ENCODE measurements at places on chromosomes 5 and 9.

DNA sequence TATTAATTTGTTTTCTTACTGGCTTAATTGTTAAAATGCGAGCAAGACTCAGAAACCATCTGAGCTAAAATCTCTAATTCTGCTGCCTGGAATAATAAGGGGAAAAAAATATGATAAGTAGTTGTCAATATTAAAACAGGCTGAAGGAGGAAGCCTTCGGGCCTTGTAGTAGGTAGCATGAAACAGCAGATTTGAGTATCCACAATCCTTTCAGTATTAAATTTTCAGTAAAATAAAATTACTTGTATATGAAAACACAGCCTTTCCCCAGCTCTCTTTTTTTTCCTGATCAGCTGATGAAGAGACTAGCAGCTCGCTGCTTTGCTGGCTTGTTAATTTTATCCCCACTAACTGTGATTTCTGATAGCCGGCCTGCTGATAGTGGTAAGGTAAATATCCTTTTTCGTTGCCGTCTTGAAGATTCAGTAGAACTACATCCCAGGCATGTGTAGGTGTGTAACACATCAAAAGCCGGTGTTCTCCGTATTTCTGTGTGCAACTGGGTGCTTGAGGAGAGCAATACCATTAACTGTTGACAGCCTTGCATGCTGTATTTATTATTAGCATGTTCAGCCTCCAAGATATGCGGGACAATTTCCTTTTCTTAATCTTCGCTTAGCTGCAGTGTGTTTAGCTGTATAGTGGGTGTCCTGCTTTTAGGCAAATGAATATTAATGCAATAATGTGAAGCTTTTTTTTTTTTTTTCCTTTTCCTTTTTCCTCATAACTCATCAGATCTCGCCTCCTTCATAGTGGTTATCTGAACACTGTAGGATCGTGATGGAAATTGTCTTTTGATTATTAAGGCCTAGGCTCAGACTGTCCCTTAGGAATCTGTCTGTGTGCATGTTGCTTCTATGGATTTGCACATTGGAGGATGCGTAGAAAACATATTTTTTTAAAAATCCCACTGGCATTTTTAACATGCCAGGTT, 144.6 kb downstream of the SMARCA2 start:
- DNase-seq = peak; percentile 66

DNA sequence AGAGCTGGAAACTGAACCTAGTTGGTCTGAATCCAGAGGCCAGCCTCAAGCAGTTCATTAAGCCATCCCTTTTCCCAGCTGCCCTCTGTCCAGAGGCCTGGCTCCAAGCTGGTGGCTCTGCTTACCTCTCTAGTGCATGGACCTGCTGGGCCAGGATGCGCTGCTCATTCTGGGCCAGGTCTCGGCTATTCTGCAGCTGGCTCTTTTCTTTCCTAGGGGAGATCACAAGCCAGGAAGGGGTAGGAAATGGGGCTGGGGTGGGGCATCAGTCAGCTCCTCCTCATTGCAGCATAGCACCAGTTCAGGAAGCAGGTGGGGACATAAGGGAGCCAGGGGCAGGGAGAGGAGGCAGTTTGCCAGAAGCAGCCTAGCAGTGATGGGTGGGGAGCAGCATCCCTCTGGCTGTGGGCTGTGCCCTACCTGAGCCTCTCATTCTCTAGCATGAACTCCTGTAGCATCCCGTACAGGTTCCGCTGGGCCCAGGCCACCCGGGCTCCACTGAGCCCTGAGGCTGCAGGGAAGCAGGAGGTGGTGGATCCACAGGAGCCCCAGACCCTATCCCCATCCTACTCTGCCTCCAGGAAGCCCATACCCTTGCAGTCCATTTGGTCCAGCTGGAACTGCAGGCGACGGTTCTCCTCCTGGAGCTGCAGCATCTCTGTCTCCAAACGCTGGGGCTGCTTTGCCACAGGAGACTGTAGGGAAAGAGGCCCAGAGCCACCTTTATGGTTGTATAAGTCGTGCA, 5.2 kb downstream of the KIF12 start:
- no peak for DNase-seq

DNA sequence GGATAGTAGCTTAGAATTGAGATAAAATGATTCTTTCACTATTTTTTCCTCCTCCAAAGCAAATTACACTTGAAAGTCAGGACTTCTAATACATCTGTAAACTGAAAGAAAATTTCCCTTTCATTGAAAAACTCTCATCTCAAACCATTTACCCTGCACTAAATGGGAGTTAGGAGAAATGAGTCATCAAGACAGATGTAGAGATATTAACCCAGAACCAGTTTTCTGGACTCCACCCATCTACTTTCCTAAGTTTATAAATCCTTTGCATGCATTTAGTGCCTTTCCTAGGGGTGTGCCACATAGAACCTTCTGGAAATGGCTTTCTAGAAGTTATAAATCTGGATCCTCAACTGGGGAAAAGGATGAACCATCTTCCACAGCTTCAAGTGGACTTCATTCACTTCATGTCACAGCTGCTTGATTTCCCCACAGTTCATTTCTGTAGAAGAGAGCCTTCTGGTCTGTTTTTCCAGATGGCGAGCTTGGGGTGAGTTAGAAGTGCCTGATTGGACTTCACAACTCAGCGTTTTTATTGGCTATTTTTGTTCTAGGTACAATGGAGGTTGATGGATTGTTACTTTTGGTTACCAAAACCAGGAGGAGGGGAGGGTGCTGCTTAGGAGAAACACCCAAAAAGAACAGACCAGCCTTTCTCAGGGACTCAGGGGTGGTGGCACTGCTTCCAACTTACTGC, 72.5 kb upstream of the GPR151 start:
- DNase-seq = peak; percentile 72

DNA sequence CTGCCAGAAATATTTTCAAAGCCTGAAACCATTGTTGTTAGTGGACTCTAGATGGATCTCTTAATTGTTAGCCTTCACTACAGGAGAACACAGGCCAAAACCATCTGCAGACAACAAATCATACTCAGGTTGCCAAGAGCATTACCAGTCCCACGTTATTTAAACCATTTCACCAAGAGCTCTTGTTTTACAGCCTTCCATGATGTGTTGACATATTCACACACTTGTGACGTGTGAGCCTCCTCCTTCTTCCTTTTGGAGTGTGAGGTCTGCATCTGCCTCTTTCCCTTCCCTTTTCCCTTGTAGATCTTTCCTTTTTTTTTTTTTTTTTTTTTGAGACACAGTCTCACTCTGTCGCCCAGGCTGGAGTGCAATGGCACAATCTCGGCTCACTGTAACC, 279.0 kb downstream of the AUH start:
- DNase-seq = no peak

DNA sequence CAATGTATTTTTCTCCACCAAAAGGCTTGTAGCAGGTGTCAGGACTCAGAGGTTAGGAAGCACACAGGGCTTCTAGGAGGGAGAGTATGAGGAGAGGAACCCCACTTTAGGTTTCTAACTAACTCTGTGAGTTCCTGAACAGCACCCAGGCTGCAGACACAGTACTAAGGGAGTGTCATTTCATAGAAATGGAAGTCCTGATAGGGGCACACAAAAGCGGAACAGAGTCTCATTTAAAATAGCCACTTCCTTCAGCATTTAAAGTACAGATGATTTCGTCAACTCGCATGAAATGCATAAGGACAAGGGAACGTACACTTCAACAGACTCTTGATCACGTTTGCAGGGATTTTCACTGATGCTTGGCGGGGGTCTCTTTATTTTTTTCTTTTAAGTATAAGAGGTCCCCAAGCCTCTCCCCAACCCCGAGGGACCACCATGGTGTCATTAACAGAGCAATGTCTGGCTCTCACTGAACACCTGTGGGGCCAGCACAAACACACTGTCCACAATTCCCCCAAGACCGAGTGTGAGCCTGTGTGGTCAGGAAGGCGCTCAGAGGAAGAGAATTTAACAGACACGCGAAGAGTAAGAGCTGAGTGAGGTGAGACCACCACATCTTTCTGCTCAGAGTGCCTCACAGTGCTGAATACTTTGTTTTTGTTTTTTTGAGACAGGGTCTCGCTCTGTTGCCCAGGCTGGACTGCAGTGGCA, 82.3 kb downstream of the SECISBP2 start:
- no peak for DNase-seq

GRCh38 chr9:133708246-133709014, 29.7 kb downstream of the SARDH start:
- no peak for DNase-seq

DNA sequence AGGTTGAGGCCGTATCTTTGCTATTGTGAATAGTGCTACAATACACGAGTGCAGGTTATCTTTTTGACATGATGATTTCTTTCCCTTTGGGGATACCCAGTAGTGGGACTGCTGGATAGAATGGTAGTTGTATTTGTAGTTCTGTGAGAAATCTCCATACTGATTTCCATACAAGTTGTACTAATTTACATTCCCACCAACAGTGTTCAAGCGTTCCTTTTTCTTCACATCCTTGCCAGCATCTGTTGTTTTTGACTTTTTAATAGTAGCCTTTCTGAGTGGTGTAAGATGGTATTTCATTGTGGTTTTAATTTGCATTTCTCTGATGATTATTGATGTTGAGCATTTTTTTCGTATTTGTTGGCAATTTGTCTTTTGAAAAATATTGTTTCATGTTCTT, 41.4 kb downstream of the CNOT6 start:
- peak; percentile 7 for DNase-seq

GRCh38 chr5:36651761-36652685, 45.6 kb downstream of the SLC1A3 start:
- DNase-seq = peak; percentile 18

- DNase-seq = peak; percentile 68
Observed at GRCh38 chr9:6715755-6716643, 41.8 kb upstream of the KDM4C start.

DNA sequence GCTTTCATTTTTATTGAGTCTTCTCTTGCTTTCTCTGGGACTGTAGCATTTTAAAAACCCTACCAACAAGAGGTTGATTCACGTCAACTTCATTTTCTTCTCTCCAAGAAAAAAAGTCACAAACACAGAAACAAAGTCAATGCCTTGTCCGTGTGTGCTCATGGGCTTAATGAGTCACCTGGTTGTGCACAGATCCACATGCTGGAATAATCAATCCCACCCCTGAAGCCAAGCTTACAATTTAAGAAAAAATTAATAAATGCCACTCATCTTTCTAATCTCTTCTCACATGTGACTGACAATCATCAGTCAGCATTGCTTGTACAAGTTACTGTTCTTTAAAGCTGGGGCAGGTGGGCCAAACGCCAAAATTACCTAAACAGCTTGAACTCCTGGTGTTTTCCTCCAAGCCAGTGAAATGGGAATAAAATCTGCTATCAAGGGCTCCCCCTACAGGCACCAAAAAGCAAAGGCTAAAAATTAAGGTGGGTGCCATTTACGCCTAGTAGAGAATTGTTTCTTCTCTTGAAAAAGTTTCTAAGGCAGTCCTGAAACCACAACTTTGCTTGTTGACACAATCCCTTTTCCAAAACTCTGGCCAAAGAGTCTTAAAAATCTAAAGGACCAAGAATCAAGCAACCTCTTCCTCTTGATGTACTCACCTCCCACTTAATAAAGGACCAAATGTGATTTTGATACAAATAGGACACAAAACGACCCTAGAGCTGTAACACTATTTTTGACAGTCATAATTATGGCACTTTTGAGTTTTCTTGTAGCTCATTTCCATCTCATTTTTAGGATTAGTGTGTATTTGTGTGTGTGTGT, 21.3 kb downstream of the TRMO start:
- peak; percentile 41 for DNase-seq

GRCh38 chr9:18851069-18851795, 181.8 kb downstream of the SAXO1 start:
- no peak for DNase-seq

DNA sequence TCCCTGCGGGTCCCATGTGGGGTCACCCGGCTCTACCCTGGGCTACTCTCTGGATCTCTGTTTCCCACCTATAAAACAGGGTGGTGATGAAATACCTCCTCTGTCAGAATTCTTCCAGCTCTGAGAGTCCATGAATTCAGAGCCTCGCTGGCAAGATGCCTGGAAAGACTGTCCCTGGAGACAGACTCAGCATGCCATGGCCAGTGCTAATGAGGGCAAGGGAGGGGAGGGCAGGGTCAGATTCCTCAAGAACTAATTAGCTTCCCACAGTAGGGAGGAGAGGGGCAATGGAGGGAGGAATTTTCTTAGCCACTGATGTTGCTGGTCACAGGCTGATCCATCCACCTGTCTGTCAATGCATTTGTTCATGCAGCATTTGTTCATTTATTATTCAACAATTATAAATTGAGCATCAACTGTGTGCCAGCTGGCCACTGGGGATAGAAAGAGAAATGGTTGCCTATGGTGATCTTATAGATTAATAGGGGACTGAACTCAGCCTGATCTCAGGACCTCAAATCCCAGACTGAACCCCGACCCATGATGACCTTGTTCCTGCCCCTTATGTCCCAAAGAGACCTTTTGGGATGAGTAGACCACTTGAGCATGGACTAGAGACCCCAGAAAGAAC, 4.7 kb downstream of the SYNPO start:
- DNase-seq = peak; percentile 36

- DNase-seq = no peak
Observed at GRCh38 chr5:157107508-157107907, 1.3 kb downstream of the HAVCR2 start.

DNA sequence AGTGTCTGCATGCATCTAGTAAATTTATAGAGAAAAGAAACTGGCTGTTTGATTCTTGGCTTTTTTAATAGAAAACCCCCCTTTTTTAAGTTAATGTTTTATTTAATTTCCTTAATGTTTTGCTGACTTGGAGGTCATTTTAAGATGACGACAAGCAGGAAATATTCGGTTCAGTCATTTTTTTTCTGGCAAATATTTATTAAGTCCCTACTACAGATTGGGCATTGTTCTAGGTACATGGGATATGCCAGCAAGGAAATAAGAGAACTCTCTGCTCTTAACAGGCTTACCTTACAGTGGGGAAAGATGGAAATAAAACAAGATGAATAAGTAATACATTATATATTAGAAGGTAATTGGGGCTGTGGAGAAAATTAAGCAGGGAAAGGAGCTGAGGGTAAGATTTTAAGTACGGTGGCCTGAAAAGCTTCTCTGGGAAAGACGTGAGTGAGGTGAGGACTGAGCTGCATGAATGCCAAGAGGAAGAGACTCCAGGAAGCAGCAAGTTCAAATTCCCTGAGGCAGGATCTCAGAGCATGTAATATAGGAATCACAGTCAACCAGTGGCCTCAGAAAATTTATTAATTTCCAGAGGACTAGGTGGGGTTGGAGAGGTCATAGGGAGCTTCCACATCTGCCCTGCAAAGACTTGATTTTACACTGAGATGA, 316.0 kb upstream of the DAP start:
- DNase-seq = no peak

DNA sequence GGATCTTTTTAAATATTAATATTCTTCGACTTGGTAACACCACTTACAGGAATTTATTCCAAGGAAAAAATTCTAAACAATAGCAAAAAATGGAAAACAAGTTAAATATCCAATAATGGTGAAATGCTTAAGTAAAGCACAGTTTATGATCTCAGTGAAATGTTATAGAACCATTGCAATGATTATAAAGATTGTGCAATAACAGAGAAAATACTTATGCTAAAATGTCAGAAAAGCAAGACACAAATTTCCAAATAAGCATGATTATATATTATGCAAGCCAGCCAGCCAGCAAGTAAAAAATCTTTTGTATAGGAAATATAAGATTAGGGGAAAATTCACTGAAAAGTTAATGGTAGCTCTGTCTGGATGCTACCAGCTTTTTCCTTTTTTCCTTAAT, 102.7 kb upstream of the EFNA5 start:
- no peak for DNase-seq

- no peak for DNase-seq
Observed at GRCh38 chr5:910769-911160, 18.1 kb downstream of the TRIP13 start.

Measured in brain (organoid and tissue), 16 donors.